ENCODE measurements at places on chromosomes 6 and 20.

DNA sequence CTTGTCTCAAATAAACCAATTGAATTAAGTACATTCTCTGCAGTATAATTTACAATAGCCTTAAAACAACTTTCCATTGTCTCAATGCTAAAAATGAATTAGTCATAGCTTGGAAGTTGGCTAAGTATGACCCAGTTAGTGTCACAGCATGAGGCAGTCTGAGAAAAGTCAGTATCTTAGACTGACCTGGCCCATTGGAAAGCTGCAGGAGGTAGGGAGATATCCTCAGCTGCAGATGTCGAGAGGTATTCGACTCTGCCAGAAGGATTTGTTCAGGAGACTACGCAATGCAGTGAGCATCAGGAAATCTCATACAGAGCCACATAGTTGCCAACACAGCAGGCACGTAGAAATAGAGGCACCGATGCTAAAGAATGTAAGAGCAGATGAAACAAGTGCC lies 350.9 kb upstream of the NRSN1 start:
- no peak for DNase-seq

DNA sequence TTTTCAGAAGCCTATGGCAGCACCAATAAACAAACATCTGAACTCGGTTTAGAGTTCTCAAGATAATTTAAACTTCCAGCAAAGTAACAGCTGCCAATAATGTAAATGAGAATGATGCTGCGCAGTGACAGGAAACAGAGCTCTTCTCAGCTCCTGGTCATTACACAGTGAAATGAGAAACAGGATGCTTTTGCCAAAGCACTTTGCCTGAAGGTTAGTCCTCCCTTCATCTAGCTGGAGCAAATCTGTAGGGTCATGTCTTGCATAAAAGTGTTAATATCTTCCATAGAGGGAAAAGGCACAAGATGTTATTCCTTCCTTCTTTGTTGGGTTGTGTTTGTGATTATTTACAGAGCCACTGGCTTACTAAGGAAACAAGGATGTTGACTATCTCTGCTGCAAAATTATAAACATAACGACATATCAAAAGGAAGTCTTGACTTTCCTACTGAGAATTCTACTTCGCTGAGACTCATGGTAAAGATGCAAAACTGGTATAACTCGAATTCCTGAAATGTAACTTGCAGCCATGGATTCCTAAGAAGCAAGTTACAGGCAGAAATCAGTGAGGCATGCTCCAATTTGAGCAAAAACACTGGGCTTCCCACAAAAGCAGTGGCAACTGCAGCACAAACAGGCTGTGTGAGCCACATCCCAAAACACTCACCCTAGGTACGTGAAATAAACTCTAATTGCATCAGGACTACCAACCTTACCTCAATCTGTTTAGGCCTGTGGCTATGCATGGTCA lies 102.5 kb upstream of the BEND6 start:
- DNase-seq = no peak

GRCh38 chr6:79671600-79672266 lies 40.6 kb downstream of the SH3BGRL2 start:
- DNase-seq = no peak

DNA sequence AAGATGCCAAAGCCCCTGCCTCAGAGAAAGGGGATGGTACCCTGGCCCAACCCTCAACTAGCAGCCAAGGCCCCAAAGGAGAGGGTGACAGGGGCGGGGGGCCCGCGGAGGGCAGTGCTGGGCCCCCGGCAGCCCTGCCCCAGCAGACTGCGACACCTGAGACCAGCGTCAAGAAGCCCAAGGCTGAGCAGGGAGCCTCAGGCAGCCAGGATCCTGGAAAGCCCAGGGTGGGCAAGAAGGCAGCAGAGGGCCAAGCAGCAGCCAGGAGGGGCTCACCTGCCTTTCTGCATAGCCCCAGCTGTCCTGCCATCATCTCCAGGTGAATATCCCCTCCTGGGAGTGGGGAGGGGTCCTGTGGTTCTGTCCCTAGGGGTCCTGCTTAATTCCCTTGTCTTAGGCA lies 1.1 kb downstream of the MYLK2 start:
- DNase-seq = no peak

DNA sequence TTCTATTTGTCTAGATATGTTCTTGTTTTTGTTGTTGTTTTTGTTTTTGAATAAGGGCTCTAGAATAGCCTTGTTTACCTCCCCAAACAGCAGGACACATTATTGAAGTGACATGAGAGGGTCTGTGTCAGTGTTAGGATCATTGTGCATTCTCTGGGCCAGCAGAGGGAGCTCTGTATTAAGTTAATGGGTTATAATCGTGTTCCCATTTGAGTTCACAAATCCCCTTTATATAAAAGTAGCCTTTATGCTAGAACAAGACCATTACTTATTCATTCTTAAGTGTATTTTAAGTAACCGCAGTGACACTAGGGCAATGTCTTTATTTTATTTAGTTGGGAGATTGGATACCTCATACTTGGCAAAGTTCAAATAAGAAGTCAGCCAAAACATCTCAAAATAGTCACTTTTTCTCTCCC lies 44.8 kb downstream of the STK4 start:
- peak; percentile 61 for DNase-seq

- no peak for DNase-seq
Observed at GRCh38 chr20:2637246-2637645, 15.2 kb upstream of the NOP56 start.

GRCh38 chr6:12363651-12364381 lies 73.7 kb downstream of the EDN1 start:
- no peak for DNase-seq

- DNase-seq = no peak
Observed at GRCh38 chr6:164331026-164331425, 916.5 kb downstream of the QKI start.

GRCh38 chr6:169923468-169924464 lies 172.3 kb downstream of the ERMARD start:
- no peak for DNase-seq

- DNase-seq = no peak
Observed at GRCh38 chr20:44302026-44302669, 8.9 kb downstream of the FITM2 start.

DNA sequence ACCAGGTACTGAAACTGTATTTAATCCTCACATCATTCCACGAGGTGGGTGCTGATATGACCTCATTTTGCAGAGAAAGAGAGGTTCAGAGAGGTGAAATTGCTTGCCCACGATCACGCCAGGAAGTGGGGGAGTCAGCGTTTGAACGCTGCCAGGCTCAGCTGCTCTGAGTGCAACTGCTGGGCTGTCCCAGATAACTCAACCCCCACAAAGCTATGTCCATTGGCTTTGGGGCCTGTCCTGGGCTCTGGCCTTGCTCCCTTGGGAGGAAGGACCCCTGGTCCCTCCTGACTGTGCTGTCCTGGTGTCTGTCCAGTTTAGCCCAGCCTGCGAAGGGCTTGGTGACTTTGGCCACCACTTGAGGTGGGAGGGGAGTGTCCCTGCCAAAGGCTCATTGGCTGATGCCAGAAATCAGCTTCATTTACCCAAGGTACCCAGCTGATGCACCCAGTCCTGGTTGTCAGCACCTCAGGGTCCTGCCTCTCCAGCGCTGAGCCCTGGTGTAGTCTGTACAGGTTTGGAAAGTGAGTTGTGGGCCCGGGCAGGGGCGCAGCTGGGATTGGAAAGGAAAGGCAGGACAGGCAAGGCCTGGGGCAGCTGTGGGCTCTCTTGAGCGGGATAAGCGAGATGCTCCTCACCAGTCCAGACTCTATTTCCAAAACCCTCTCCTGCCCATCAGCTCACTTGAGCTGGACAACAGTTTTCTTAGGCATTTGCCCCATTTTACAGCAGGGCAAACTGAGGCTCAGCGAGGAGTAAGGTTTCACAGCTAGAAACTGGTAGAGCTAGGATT lies 38.5 kb downstream of the SUN5 start:
- no peak for DNase-seq

DNA sequence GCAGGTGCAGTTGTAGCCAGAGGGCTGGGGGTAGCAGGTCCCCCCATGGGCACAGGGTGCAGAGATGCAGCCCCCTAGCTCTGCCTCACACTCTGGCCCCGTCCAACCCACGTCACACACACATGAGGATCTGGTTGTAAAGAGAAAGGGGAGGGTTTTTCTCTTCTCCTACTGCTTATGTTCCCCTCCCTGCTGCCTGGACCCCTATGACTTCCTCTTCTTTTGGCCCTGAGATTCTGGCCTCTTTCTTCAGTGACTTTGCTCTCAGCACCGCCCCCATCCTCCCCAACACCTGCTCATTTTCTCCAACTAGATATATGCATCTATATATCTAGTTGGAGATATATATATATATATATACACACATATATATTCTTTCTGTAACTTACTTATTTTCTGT lies 9.7 kb downstream of the NOTCH4 start:
- no peak for DNase-seq
